ENCODE measurements at places on chromosomes 12 and 14. TPM values are rescaled to one million over a fixed set of nuclear protein-coding genes. Genes with fewer than 3 reads are reported as not detected.

- DNase-seq = no peak
- no peaks in the 10 kb centered on the region for H3K27me3 ChIP-seq
- no peak overlapping the region for H3K4me3 ChIP-seq
- H3K4me1 ChIP-seq = no peaks in the 10 kb centered on the region
- H3K36me3 ChIP-seq = no peaks in the 10 kb centered on the region
Observed at GRCh38 chr14:76525106-76525821, 149.3 kb downstream of the ESRRB start.

CIT gene
- total RNA-seq = 7.0 TPM

- no peaks in the 10 kb centered on the region for H3K27me3 ChIP-seq
- no peak overlapping the region for H3K27ac ChIP-seq
- DNase-seq = no peak
- H3K4me1 ChIP-seq = peaks cover 52% of the 10 kb centered on the region
Observed at GRCh38 chr12:104508752-104509446, 52.2 kb downstream of the CHST11 start.

DNA sequence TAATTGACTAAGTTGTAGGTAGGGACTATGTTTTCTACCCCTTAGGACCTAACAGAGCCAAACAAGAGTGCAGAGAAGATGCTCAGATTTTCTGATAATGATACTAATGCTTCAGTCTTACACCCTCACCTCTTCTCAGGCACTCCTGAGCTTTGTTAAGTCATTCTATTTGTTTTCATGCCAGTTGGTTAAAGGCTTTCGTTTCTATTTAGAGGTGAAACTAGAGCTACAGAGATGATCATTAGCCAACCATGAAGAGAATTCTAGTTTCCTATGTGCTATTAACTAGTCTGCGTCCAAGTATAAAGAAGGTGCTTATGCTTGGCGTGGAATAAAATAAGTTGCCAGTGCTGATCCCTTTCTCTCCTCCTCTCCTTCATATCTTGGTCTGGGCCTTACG lies 34.6 kb upstream of the PYGL start:
- H3K27me3 ChIP-seq = no peaks in the 10 kb centered on the region
- no peak overlapping the region for H3K27ac ChIP-seq
- no peaks in the 10 kb centered on the region for H3K36me3 ChIP-seq
- DNase-seq = no peak
- H3K4me1 ChIP-seq = peaks cover 6% of the 10 kb centered on the region

- peaks cover 18% of the 10 kb centered on the region for H3K4me1 ChIP-seq
- no peak overlapping the region for H3K27ac ChIP-seq
- H3K27me3 ChIP-seq = no peaks in the 10 kb centered on the region
Observed at GRCh38 chr14:93998871-93999403, 1.8 kb downstream of the CCDC197 start.

- no peak for DNase-seq
- H3K27ac ChIP-seq = no peak overlapping the region
- no peak overlapping the region for H3K4me3 ChIP-seq
- no peaks in the 10 kb centered on the region for H3K36me3 ChIP-seq
- peaks cover 14% of the 10 kb centered on the region for H3K4me1 ChIP-seq
- no peaks in the 10 kb centered on the region for H3K27me3 ChIP-seq
Observed at GRCh38 chr12:1706632-1706980, 15.7 kb downstream of the ADIPOR2 start.

- no peaks in the 10 kb centered on the region for H3K36me3 ChIP-seq
- H3K27ac ChIP-seq = no peak overlapping the region
- H3K27me3 ChIP-seq = no peaks in the 10 kb centered on the region
- peak overlapping the region; percentile 4 for H3K4me3 ChIP-seq
- DNase-seq = no peak
- no peaks in the 10 kb centered on the region for H3K4me1 ChIP-seq
Observed at GRCh38 chr12:18165422-18165871, 75.5 kb upstream of the RERGL start.

DNA sequence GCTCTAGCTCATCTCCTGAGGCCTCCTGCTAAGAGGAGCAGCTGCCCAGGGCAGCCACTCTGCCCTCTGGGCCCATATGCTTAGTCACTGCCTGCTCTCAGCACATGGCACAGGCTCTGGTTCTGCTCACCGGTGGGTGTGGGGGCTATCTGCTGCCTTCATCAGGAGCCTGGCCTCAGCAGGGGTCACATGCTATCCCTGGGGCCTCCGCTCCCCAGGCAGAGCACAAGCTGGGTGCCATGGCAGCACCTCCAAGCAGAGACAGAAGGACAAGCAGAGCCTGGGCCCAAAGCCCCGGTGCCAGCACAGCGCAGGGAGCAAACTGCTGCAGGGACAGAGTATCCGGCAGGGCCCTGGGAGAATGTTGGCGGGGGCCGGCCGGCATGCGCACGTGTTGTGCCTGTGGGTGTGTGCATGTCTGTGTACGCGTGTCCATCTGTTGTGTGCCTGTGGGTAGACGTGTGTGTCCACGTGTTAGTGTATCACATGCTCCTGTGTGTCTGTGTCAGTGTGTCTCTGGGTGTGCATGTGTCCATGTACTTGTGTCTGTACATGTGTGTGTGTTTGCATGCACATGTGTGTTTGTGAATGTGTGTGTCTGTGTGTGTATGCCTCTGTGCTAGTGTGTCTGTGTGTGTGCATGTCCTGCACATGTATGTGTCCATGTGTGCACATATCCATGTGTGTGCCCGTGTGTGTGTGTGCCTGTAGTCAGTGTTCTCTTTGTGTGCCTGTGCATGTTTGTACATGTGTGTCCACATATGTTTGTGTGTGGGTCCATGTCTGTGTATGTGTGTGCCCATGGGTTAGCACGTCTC lies 326.9 kb downstream of the TMEM121 start:
- no peak overlapping the region for H3K4me3 ChIP-seq
- peaks cover 4% of the 10 kb centered on the region for H3K27me3 ChIP-seq
- no peaks in the 10 kb centered on the region for H3K36me3 ChIP-seq

DNA sequence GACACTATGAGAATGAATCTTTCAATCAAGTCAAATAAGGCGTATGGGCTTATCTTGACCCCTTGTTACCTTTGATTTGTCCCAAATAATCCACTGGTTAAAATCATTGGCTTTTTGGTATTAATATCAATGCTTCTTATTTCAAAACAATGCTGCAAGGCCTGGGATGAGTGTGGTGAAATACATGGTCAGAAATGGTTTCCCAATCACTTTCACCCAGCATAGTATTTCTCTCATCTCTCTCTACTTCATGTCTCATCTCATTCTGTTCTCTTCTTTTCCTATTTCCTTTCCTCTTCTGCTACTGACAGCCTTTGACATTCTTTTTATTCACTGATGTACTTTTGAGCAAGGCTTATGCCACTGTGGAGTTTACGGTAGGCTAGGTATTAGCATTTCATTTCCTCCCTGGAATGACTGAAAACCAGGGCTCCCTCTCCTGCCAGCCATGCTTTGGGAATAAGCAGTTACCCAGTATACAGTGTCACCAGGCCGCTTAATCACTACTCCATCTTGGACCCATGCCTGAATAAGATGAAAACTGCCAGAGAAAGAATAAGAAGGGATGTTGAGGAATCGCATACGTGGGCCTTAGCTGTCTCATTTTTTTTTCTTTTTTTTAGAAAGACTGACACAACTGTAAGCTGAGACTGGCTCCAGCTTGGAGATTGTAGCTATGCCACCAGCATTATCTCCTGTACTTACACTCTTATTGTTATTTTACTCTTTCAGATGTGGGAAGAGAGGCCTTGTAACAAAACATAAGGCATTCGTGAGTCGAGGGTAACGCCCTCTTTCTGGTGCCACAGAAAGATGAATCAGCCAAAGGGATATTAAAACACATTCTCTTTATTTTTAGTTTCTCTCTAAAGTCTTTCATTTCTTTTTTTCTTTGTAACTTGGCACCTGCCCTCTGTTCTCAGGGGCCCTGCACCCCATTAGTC lies 53.5 kb downstream of the IGF1 start:
- H3K36me3 ChIP-seq = no peaks in the 10 kb centered on the region
- H3K27ac ChIP-seq = peak overlapping the region; percentile 28
- no peak overlapping the region for H3K4me3 ChIP-seq
- H3K27me3 ChIP-seq = no peaks in the 10 kb centered on the region
- DNase-seq = no peak

BEST3 gene
- not detected for total RNA-seq
